ENCODE measurements at places on chromosomes 6 and 20.

- no peak for DNase-seq
These were observed 121.6 kb upstream of the KCNG1 start for GRCh38 chr20:51144476-51144875.

DNA sequence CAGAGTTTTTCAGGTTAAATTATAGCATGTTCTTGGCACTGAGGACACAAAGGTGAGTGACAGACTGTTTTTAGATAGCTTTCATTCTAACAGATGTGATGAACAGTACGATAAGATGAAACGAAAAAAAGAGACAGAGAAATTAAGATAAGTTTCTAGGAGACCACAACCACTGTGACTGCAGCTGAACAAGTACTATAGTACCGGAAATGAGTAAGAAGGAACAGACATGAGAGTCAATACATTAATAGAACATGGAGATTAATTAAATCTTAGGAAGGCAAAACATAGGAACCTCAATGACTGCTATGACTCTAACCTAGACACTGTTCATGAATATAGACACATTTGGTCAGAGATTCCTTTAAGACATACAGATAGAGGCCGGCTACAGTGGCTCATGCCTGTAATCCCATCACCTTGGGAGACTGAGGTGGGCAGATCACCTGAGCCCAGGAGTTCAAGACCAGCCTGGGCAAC, 40.2 kb downstream of the HBS1L start:
- DNase-seq = no peak

- DNase-seq = no peak
These were observed 70.1 kb downstream of the RNF144B start for GRCh38 chr6:18457065-18457737.

- peak; percentile 77 for DNase-seq
These were observed at the start of gene RSPH9 for GRCh38 chr6:43644940-43645612. TSS of gene RSPH9 (plus strand) at chr6:43645036. CDS start at chr6:43645099, 63 bp downstream.

- DNase-seq = no peak
These were observed 11.8 kb downstream of the CST7 start for GRCh38 chr20:24960861-24961260.

GRCh38 chr6:11732036-11732631, 46.5 kb downstream of the ADTRP start:
- DNase-seq = peak; percentile 98

- DNase-seq = peak; percentile 89
These were observed 10.2 kb downstream of the WFDC3 start for GRCh38 chr20:45781391-45781931.

GRCh38 chr6:27757307-27757706, 154.9 kb downstream of the OR2B2 start:
- DNase-seq = peak; percentile 56

DNA sequence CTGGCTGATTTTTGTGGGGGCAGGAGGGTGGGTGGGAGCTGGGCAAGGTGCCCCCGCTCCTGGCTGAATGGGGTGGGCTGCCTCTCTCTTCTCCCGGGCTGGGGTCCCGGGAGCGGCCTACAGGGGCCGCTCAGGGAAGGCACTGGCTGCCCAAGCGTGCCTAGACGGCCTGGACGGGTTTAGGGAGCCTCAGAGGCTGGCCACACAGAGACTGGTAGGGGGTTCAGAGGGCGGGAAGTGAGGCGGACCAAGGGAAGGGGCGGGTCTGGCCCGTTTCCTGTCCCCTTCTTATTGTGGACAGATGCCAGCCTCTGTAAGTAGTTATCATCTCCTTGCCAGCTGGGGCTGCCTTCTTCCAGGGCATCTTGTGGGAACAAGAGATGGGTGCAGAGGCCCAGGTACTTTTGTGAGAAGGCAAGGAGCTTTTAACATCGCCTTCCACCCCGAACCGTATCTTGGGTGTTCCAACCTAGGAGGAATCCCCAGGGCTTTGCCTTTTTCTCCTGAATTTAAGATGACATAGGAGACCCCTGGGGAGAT, 437 bp downstream of the CD40 start:
- no peak for DNase-seq

DNA sequence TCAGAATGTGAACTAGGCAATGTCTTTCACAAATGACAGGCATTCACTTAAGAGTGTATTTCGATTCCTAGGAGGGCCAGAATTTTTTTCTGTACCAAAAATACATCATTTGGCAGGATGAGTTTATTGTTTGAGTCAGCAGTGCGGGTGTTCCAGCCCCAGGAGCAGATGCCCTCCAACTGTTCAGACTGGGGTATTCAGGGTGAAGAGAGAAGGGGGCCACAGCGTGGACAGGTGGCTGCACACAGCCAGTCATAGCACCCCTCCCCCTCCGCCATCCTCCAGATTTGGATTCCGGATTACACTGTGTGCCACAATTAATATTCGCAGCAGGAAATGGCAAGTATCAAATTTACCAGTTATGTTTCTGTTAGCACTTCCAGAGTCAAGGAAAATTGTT, 38.6 kb downstream of the RIPOR2 start:
- no peak for DNase-seq

DNA sequence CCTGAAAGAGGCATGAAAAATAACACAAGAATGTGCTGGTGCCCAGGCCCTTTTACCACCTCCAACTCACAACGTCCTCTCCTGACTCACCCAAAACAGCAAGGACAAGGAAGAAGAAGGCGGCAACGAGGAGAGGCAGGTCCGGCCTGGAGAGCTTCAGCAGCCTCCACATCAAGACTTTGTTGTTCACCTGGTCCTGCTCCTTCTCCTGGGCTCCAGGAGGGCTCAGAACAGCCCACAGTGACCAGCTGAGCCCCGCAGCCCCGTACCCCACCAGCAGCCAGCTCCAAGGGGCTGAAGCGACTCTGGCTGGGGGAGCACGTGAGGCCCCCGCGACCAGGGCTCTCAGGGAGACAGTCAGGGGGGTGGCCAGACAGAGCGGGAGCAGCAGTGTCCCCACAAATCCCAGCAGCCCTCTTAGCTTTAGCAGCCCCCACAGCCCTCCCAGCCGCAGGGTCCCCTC, 857 bp downstream of the TAP2 start:
- DNase-seq = peak; percentile 41

- DNase-seq = no peak
These were observed 97.8 kb upstream of the JAG1 start for GRCh38 chr20:10771435-10772140.

- DNase-seq = no peak
These were observed 140.9 kb downstream of the THBS2 start for GRCh38 chr6:169112483-169113320.

GRCh38 chr6:28105245-28105639, 19.2 kb upstream of the ZSCAN16 start:
- peak; percentile 53 for DNase-seq

- DNase-seq = no peak
These were observed 169.1 kb upstream of the CST7 start for GRCh38 chr20:24779946-24780345.

- DNase-seq = no peak
These were observed 1129.5 kb upstream of the MAP3K7 start for GRCh38 chr6:91716361-91716760.

DNA sequence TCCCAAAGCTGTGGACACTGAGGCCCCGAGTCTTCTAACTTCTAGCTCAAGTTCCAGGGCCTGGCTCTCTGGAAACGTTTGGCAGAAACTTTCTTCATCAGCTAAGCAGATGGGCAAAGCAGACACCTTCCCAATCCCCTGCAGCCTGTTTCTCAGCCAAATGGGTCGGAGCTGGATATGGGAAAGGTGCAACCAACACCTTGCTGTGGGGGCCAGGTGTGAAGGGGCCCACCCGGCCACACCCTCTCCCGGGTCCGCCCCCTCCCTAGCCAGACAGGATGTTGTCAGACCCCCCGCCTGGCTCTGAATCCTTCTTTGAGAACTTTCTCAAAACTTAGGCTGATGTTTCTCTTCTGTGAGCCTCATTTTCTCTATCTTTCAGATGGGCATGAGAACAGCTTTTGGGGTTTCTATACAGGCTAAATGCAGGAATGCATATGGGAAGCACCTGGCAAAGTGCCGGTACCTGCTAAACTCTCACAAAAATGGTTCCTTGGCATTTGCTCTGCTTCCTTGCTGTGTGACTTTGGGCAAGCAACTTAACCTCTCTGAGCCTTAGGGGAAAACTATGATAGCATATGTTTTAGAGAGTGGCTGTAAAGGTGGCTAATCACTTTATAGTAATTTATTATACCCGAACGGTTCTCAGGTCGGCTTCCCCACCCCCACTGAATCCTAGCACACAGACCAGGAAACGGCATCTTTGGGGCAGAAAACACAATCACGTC, 1.8 kb downstream of the SNAI1 start:
- DNase-seq = peak; percentile 33
